ENCODE measurements at places on chromosomes 2 and 18.

DNA sequence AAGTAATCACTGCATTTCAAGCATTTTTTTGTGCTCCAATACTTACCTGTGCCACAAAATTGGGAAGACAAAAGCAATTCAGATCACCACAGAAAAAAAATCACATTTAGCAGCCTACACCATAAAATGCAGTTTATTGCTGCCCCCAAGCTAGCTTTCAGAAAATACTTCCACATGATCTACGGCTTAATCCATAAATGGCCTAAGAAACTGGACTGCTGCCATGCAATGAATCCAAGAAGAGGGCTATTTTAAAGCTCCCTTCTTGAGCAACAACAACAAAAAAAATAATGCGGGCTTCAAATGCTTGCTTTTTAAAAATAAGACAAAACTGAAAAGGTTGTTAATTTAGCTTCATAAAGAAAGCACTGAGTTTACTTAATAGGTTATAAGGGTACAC, 272.3 kb downstream of the RAD51AP2 start:
- DNase-seq: no peak

- no peak for DNase-seq
Observed at GRCh38 chr18:44811572-44812125, 131.0 kb downstream of the SETBP1 start.

- DNase-seq: no peak
Observed at GRCh38 chr18:80181642-80182461, 65.5 kb downstream of the PARD6G start.

- DNase-seq: no peak
Observed at GRCh38 chr2:41489638-41490037, 558.2 kb upstream of the PKDCC start.

GRCh38 chr18:9055626-9056025, 46.9 kb upstream of the NDUFV2 start:
- DNase-seq: no peak

DNA sequence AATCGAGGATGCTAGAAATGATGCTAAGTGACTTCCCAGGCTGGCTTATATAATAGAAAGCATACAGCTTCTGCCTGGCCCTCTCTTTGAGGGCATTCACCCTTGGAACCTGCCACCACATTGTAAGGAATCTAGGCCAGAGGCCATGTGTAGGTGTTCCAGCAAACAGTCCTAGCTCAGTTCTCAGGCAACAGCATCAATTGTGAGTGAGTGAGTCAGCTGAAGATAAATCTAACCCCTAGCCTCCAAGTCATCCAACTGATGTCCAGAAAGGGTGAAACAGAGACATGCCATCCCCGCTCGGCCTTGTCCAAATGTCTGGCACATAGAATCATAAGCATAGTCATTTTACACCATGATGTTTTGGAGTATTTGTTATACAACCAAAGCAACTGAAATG, 324.3 kb upstream of the KLHL14 start:
- DNase-seq: no peak

DNA sequence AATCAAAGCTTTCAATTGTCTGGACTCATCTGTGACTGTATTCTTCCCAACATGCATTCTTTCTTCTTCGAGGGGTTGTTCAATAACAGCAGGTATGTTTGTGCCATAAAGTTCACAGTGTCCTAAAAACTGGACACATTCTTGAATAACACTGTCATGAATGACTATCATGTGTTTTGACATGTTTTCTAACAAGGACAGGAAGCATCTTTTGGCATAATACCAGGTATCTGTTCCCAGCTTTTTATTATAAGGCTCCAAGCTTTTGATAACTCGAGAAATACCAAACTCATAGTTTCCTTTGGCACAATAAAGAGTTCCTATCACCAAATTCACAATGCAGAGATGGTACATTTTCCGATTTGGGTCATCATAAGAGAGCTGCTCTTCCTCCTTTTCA, 224.2 kb downstream of the AGPS start:
- no peak for DNase-seq

GRCh38 chr2:119826370-119826961, 66.7 kb downstream of the PTPN4 start:
- DNase-seq: no peak

DNA sequence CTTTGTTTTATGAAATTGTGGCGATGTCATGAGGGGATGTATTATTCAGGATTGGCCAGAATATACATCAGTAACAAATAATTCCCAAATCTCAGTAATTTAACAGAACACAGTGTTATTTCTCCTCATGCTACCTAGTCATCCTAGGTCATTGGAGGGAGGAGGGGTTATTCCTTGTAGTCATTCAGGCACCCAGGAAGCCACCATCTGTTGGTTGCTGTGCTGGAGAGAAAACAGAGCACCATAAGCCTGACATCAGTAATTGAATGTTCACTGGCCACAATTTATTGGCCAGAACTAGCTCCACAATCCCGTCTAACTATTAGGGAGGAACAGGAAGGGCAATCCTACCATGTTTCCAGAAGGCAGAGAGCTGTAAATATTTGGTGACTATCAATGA, 303.5 kb upstream of the CELF4 start:
- no peak for DNase-seq

GRCh38 chr2:37361216-37361815, 16.9 kb downstream of the QPCT start:
- no peak for DNase-seq

GRCh38 chr2:25453199-25453905, 111.6 kb upstream of the DNMT3A start:
- no peak for DNase-seq

GRCh38 chr2:40786636-40787035, 334.7 kb upstream of the SLC8A1 start:
- no peak for DNase-seq

DNA sequence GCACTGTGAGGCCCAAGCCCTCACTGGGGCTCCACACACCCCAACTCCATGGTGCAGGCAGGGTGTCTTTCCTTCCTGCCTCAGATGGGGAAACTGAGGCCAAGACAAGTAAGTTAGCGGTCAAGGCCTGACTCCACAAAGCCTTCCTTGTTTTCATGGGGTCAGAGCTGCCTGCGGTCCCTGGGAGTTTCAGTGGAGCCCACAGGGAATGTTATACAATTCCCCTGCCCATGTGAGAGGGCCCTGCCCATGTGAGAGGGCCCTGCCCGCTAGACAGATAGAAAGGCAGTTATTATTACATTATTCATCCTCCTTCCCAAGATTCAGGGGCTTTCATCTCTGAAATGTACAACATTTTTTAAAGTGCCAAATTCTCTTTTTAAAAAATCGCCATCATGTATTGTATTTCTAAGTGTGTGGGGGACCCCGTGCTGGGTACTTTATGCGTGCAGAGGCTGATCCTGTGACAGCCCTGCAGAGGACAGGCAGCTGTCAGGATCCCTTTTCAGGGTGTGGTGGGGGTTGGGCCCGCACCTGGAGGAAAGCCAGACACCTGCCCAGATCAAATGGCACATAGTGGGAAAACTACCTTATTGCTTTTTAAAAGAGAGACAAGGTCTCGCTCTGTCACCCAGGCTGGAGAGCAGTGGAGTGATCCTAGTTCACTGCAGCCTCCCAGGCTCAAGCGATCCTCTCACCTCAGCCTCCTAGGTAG, 23.4 kb downstream of the FBLN7 start:
- peak; percentile 30 for DNase-seq

DNA sequence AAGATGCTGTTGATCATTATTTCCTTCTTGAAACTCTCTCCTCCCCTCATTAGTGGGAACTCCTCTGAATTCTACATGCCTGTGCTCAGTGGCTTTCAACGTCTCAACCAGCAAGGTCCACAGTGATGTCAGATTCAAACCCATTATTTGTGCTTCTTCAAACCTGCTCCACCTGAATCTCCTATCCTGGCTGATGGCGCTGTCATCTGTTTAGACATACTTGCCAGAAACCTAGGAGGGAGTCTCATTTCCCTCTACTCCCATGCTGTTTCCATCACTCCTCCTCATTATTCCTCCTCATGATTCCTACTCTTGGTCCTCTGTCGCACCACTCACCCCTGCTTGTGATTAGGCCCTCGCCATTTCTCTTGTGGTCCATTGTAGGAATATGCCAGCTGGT, 2.9 kb upstream of the LPIN2 start:
- no peak for DNase-seq

DNA sequence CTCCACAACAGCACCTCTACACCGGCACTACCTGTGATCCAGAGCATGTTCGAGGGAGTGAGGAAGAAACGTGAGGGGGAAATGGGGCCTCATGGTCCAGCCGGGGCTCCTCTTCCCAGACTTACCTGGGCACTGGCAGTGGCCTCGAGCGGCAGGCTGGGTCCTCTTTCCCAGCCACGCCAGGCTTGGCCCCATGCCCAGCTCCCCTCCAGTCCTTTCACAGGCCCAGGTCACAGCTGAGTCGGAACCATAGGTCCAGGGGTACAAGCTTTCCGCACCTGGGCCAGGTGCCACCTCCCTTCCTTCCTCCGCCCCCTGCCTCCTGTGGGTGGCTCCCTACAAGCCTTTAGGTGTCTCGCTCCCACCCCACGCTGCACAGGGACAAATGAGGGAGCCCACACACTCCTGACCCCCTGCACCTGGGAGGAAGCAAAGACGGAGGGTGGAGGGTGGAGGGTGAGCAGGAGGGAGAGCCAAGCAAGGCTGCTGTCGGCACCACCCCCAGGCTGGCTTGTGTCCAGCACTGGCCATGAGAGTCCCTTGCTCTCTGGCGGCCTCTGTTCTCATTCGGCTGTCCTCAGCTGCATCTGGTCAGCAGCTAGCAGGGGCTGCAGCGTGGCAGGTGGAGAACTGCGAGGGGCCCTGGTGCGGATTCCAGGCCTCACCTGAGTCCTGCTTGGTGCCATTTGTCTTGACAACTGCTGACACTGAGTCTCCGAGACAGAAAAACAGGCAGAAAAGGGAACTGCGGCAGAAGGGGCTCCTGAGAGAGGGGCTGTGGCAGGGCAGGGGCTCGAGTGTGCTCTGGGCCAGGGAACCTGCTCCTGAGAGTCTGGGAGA, 26.8 kb downstream of the ADRA2B start:
- no peak for DNase-seq

DNA sequence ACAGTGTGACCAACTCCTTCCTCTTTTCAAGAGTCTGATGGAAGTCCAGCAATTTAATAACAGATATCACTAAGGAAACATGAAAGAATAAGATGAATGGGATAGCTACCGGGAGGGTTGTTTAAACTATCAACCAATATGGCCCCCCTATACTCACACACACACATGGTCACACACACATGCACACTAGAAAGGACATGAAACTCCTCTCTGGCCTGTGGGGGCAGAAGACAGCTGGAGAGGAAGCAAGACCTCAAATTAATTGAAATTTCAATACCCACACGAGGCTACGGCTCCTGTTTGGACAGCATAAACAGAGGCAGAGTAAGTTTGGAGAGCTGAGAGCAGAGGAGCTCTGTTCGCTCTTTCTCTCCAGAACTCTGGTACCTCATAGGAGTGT, 34.7 kb upstream of the REEP1 start:
- no peak for DNase-seq

GRCh38 chr18:54358495-54359040, 862 bp downstream of the C18orf54 start:
- DNase-seq: no peak

DNA sequence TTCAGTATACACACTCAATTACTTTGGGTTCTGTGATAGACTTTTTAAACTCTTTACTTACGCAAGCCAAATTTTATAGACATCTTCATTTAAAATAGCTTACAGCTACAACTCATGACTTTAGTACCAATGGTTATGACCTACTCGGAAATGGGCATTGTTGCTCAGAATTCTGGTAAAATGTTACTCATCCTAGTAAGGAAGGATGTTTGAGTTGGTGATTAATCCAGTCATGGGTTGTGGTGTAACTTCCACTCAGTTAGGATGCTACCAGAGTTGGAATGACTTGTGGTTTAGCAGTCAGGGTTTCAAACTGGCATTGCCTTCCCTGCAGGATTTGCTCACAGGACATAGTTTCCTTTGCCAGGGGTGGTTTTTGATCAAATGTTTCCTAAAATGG, 7.4 kb upstream of the NPC1 start:
- DNase-seq: no peak
